Natural killer cell treated with Interleukin-12 subunit alpha and Interleukin-12 subunit beta and Interleukin-15 and Interleukin-18, amount 100 ng/mL, for 72 hours (primary cell): ENCODE measurements at places on chromosomes 7 and 10.
A peak's percentile ranks its signal among the peaks of the same experiment; 100 is the strongest.

DNA sequence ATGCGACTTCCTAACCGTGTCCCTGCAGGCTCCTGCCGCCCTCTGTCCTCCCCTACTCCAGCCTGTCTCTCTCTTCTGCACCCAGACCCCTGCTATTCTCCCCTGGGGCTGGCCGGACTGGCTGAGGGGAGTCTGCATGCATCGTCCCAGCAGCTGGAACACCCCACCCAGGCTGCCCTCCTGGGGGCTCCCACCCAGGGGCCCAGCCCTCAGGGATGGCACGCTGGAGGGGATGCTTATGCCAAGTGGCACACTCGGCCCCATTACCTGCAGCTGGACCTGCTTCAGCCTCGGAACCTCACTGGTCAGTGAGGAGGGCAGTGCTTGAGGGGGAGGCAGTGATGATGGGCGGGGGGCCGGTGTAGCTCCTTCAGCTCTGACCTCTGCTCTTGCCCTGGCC lies 21.7 kb upstream of the ZNF467 start:
- no peak for DNase-seq

GRCh38 chr7:14761510-14762296 lies 140.8 kb downstream of the DGKB start:
- DNase-seq, result no peak

- DNase-seq, result no peak
Observed at GRCh38 chr10:107544706-107545520, 380.4 kb upstream of the SORCS1 start.

- peak; percentile 34 for DNase-seq
Observed at GRCh38 chr10:86287110-86287793, 79.3 kb downstream of the GRID1 start.

GRCh38 chr10:132938472-132939339 lies 3.7 kb downstream of the CFAP46 start:
- DNase-seq, result no peak

DNA sequence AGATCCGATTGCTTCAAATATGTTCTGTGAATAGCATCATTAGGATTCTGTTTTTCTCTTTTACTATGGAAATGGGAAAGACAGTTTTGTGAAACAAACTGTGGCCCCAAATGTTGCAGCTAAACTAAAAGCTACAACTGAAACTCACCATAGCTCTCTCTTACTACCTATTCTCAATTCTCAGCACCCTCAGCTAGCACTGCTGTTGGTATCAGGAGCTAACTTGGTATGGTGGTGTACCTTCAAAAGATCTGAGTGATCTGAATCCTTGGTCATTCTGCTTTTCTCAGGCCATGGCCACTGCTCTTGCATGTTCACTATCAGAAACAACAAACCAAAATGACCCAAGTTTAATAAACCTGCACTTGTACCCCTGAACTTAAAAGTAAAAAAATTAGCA lies 1208.0 kb downstream of the SORCS1 start:
- no peak for DNase-seq
